ENCODE measurements at places on chromosomes 2 and 18.

- no peak for DNase-seq
These were observed 22.2 kb downstream of the KCNJ3 start for GRCh38 chr2:154720651-154721050.

- no peak for DNase-seq
These were observed 80.7 kb downstream of the LYPD1 start for GRCh38 chr2:132589111-132589830.

- no peak for DNase-seq
These were observed 79.4 kb downstream of the EPAS1 start for GRCh38 chr2:46376586-46376985.

GRCh38 chr2:114001937-114002336 lies 112.0 kb downstream of the ACTR3 start:
- no peak for DNase-seq

DNA sequence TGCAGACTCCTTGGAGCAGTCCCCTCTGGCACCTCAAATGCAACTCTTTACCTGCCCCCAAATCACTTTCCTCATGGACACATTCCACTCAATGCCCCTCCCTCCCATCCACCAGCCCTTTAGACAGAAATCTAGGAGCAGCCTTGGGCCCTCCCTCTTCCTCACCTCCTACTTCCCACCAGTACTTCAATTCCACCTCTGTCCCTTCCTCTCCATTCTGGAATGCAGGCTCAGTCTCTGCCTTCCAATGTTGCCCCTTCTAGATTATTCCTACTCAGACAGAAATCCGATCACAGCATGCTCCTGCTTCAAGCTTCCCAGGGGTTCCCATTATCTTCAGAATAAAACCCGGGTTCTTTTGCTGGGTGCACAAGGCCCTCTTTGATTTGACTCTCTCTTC lies 62.1 kb downstream of the MTHFD2 start:
- no peak for DNase-seq

- no peak for DNase-seq
These were observed 159.5 kb downstream of the SETBP1 start for GRCh38 chr18:44840058-44840790.

- no peak for DNase-seq
These were observed 18.2 kb downstream of the IFIH1 start for GRCh38 chr2:162300266-162300665.

GRCh38 chr2:120265006-120265405 lies 12.4 kb downstream of the RALB start:
- peak; percentile 63 for DNase-seq

GRCh38 chr2:53467467-53468180 lies 300.0 kb upstream of the CHAC2 start:
- DNase-seq = no peak

GRCh38 chr2:178473931-178474330 lies 4.5 kb downstream of the FKBP7 start:
- DNase-seq = no peak

GRCh38 chr2:19205983-19206533 lies 152.4 kb downstream of the OSR1 start:
- no peak for DNase-seq

DNA sequence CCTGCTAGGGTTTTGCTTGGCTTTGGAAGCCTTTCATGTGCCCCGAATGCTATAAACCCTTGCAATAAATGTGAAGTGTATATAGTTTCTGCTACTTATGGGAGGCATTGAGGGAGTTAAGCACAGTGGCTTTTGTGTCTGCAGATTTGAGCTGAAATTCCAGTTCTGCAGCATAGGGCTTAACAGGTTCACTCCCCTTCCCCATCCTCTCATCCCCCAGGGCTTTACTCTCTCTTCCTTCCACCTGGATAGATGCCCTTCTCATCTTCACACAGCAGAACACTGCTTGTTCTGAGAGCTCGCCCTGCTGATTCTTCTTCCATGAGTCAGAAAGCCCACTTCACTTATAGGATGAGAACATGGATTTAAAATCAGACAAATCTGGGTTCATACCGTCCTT lies 37.2 kb downstream of the SOX11 start:
- DNase-seq = no peak

DNA sequence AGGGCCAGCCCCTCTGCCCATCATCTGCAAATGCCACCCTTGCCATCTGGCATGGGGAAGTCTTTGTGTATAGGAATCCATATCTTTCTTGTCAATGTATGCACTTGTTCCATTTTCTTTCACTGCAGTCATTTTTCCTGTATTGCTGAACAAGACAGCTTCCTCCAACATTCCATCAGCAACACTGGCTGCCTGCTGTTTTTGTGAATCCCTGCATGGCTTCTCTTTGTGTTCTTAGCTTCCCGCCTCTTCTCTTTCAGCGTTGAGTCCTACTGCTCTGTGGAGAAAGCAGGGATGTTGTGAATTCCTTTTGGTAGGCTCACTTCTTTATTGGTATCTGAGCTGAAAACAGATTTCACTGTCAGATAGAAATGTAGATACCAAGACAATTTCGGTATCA lies 150.0 kb downstream of the LPIN1 start:
- no peak for DNase-seq

All from hematopoietic multipotent progenitor cell treated with erythropoietin and hydrocortisone succinate and interleukin-3 and kit ligand, for 4 days (in vitro differentiated cells).